Suppressor macrophage (primary cell): ENCODE measurements at places on chromosomes 16 and 17.

DNA sequence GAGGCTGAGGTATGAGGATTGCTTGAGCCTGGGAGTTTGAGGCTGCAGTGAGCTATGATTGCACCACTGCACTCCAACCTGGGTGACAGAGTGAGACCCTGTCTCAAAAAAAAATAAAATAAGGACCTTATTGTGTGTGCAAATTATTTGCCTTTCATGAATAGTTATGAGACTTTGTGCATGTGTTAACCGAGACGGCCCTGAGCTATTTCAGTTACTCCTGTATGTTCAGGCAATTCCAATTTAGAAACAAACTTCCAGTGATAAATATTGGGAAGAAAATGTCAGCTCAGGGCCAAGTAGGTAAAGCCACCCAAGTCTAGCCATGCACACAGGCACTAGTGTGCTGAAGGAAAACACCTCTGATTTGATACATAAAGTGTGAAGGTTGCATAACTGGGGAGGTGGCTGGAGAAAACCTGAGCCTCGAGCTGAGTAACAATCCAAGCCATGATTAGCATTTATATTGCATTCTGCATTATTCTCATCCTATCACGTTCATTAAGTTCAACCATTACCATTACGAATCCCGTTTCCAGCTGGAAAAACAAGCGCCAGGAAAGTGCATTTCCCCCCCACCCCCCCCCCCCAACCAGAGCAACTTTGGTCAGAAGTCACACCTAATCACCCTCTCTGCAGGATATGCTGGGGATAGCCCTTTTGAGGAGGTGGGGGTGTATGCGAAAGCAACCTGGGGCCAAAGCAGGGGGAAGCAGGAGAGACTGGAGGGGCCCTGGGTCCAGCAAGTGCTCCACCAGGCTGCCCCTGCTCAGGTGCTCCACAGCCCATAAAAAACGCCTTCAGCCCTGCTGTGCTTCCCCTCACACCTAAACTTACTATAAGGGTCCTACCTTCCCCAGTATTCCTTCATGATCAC is 18.6 kb upstream of the ENDOV start:
- DNase-seq: no peak

DNA sequence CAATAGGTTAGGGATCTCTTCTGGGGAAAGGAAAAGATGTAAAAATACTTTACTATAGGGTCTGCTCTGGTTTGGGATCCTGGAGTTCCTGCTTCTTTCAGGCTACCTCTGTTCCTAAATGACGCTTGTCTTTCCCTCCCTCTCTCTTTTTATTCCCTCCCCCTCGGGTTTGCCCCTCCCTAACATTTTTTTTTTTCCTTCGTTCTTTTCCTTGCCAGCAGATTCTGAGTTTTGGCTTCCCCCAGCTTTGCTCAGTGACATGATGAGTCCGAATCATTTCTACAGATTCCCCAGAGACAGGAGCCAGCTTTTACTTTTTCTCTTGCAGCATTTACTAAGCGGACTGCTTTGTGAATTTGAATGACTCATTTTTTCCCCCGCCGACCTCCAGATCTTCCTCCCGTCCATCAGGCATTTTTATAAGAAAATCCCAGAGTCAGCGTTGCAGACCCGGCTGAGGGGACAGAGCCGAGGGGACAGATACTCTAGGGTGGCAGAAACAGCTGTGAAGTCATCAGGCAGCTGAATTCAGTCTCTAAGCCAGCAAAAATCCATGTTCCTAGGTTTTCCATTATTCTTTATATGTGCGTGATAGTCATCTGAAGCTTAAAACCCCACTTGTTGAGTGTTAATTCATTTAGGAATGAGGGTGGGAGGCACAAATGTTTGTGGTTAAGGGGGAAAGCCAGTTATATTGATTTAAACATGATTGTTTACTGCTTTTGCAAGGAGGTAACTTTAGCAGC is at the start of gene TMEM100:
Gene TMEM100 (minus strand): TSS at position 123 of the 746 bp plus-strand sequence. CDS start 1,794 bp downstream, outside the sequence.
- no peak for DNase-seq

- DNase-seq: no peak
Observed at GRCh38 chr16:12796498-12796897, 7.2 kb downstream of the CPPED1 start.

DNA sequence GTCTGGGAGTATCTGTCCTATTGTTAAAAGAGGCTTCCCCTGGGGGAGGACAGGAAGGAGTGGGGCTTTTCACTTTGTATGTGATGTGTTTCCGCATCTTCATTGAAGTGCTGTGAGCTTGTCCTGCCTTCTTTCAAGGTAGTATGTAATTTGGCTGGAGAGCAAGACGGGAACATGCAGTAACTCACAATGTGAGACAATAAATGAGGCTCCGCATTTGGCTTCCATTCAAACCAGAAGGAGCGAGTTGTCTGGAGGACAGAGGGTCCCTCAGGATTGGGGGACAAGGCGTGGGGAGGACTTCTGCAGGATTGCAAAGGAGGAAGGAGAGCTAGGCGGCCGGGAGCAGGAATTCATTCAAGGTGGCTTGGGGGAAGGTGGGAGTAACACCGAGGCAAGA is 203.5 kb downstream of the RBFOX3 start:
- DNase-seq: no peak

GRCh38 chr17:6940186-6940649 is 55.6 kb upstream of the ALOX12 start:
- no peak for DNase-seq

DNA sequence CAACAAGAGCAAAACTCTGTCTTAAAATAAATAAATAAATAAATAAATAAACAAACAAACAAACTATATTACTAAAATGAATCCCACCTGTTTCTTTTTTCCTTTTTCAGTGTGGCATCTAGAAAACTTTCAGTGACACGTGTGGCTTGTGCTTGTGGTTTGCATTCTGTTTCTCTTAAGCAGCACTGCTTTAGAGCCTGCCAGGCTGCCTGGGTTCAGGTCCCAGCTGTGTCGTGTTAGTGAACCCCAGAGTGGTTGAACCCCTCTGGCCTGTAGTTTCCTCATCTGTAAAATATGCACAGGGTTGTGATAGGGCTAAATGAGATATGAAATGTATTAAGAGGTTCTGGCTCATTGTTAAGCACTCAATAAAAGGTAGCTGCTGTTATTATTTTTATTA is 12.1 kb upstream of the EPN3 start:
- DNase-seq: no peak

GRCh38 chr16:84043486-84044117 is 1.0 kb upstream of the SLC38A8 start:
- no peak for DNase-seq

DNA sequence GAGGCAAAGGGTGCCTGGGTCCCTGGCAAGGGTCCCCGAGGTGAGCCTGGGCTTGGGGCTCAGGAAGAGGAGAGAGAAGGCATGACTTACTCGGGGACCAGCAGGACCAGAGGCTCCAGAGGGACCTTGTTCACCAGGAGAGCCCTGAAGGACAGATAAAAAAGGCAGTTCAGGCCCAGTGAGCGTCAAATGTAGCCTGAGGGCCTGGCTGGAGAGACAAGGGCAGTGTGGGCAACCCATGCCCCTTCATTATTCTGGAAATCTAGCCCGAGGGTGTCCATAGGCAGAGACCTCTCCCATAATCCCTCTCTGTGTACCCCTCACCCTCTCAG is 14.1 kb downstream of the COL1A1 start:
- no peak for DNase-seq

- DNase-seq: no peak
Observed at GRCh38 chr17:32209608-32210007, 56.0 kb upstream of the RHBDL3 start.

DNA sequence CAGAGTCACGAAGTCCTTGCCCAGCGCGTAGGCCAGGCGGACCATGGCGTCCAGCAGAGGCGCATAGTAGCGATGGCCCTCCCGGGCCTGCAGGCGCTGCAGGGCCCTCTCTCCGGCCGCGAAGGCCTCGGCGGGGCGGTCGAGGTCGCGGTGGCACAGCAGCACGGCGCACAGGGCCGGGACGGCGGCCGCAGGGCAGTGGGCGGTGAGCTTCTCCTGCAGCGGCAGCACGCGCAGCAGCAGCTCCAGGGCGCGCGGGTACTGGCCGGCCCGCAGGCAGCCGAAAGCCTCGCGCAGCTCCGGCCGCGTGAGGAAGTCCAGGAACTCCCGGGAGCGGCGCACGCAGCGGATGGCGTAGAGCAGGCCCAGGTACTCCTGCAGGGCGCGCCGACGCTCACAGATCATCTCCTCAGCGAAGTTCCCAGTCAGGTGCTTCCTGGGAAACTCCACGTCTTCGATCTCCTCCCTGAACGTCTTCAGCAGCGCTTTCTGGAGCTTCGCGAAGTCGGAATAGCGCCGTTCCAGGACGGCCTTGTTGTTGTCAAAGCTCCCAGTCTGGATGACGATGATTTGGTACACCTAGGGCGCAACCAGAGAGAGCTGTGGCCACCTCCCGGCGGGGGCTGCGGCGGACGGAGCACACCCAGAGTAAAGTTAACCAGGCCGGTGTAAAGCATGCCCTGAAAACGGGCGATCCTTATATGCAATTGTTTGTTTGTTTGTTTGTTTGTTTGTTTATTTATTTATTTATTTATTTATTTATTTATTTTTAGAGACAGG is 7.4 kb downstream of the SNX20 start:
- DNase-seq: no peak

DNA sequence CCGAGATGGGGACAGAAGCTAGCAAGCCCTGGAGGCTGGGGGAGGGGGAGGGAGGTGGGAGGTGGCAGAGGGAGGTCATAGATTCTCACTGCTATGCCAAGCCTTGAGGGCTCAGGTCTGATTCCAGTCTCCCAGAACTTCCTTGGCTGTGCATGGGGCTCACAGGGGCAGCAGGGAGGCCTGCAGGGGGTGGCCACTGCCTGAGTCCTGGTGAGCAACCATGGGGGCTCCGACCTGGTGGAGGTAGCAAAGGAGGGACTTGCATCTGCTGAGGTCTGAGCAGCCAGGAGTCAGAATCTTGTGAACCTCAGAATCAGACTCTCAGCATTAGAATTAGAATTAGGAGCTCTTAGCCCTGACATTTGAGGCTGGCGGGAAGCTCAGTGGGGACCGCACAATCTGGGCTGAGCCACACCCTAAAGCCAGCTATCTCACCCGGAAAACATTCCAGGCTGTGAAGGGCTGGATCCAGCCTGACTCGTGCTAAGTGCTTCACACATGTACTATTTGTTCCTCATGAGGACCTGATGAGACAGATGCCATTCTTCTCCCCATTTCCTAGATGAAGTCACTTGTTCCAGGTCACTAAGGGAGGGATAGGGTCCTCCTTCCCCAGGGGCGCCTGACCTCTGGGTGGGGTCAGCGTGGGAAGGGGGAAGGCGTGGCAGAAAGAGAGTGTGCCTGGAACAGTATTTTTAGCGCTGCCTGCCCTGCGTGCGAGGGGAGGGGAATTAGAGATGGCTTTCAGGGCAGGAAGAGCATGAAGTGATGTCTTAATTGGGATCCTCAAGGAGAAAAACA is 17.3 kb upstream of the KCNJ12 start:
- DNase-seq: no peak

DNA sequence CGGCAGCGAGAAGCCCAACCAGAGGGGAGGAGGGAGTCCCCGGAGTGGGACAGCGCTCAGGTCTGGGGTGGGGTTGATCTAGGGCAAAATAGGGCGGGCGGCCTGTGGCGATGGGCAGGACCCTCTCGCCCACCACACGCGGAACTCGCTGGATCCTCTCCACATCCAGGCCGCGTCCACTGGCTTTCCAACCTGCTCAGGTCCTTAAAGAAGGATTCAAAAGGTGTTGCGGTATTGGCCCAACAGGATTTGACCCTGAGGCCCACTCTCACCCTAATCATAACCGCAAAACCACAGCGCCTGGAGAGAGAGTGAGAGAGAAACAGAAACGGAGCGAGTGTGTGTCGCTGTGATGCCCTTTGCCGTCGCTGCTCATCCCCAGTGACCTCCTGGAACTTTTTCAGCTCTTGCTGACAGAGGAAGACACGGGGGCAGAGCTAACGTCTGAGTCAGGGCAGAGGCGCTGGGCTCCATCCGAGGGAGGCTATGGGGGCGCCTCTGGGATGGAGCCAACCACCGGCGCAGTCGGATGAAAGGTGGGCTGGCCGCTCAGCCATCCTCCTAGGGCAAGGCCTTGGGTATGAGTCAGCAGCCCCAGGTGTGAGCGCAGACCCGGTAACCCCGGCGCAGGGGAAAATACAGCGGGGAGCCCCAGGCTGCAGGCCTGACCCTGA is 16.7 kb upstream of the OR1F1 start:
- no peak for DNase-seq

GRCh38 chr17:27351759-27352158 is 57.8 kb downstream of the WSB1 start:
- no peak for DNase-seq

GRCh38 chr17:64042700-64043485 is 22.5 kb upstream of the ICAM2 start:
- DNase-seq: no peak

DNA sequence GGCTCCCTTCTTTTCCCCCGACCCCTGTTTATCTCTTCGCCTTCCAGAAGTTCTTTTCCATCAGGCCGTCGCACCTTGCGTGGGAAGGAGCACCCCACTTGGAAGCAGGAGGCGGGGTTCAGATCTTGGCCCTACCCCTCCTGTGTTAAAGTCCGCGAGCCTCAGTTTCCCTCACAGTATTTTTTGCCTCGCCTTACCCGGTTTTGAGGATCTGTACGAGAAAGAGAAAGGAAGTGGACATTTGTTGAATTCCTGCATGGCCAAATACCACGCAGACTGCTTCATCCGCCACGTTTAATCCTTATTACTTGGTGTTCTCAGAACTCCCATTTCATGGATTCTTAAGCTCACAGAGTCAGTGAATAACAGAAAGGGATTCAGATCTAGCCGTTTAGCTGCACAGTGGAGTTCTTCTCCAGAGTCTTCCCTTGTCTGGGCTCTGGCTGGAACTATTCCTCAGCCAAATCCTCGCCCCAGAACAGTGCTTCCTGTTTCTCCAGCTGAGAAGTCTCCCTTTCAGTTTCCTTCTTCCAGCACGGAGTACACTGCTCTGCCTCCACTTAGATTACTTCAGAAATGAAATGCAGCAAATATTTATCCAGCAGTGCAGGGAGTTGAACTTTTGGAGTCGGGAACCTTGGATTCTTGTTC is 590 bp downstream of the TMEM219 start:
- peak; percentile 74 for DNase-seq

GRCh38 chr17:64156670-64157069 is 26.7 kb upstream of the ERN1 start:
- no peak for DNase-seq

GRCh38 chr17:19744492-19744891 is 3.6 kb downstream of the ALDH3A1 start:
- no peak for DNase-seq

DNA sequence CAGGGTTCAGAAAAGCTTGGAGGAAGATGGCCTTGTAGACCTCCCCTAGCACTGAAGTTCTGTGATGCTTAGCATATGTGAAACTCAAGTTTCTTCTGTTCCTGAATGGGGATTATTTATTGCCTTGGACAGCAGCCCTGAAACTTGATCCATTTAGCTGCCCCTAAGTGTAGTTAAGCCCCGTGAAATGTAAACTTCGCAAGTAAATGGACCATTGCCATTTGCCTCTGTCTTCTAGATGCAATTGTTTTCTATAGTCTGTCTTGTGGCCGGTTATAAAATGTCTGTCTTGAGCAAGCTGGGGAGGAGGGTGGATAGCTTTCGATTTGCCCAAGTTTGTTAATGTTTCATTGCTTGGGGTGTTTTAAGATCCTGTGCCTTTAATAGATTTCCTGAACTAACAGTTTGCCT is 261.8 kb downstream of the CDH13 start:
- no peak for DNase-seq

- peak; percentile 58 for DNase-seq
Observed at GRCh38 chr17:10631048-10631700, 25.9 kb downstream of the MYH3 start.

- DNase-seq: peak; percentile 60
Observed at GRCh38 chr17:58541249-58541648, 26.8 kb upstream of the MTMR4 start.

- DNase-seq: no peak
Observed at GRCh38 chr17:39170558-39170957, 4.6 kb upstream of the ARL5C start.
